Natural killer cell (primary cell): ENCODE measurements at places on chromosomes 1 and 21.
A peak's percentile ranks its signal among the peaks of the same experiment; 100 is the strongest.

DNA sequence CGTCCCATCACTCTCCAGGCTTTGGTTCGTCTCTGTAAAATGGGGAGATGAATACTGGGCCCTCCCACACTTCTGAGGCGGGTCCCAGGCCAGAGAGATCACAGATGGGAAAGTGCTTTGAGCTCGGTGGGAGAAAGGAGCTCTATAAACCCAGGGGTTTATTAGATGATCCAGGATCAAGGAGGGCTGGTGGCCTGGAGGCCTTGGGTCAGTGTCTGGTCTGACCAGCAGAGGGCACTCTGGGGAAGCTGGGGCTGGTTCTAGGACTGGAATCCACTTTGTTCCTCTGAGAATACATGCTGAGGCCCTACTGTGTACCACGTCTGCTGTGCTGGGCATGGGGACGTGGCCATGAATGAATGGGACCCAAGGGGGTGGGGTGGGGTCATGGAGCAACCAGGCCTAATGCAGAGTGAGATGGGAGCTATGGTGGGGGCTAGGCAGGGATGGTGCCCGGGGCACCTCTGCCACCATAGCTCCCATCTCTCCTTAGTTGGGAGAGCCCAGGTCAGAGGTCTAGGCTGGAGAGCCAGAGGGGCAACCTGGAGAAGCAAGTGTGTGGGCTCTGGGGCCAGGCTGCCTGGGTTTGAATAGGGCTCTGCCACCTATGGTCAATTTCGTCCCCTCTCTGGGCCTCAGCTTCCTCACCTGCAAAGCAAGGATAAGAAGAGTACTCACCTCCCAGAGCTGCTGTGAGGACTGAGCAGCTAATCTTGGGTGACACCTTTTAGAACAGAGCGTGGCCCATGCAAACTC is 9.0 kb upstream of the FAM131C start:
- no peaks in the 10 kb centered on the region for H3K27me3 ChIP-seq
- DNase-seq = peak; percentile 76
- peaks cover 20% of the 10 kb centered on the region for H3K4me1 ChIP-seq
- H3K36me3 ChIP-seq = no peaks in the 10 kb centered on the region

- DNase-seq = no peak
- H3K4me3 ChIP-seq = no peak overlapping the region
- no peaks in the 10 kb centered on the region for H3K36me3 ChIP-seq
- no peaks in the 10 kb centered on the region for H3K27me3 ChIP-seq
- H3K4me1 ChIP-seq = no peaks in the 10 kb centered on the region
- H3K27ac ChIP-seq = no peak overlapping the region
These were observed 199.0 kb upstream of the DPYD start for GRCh38 chr1:98119796-98120195.

DNA sequence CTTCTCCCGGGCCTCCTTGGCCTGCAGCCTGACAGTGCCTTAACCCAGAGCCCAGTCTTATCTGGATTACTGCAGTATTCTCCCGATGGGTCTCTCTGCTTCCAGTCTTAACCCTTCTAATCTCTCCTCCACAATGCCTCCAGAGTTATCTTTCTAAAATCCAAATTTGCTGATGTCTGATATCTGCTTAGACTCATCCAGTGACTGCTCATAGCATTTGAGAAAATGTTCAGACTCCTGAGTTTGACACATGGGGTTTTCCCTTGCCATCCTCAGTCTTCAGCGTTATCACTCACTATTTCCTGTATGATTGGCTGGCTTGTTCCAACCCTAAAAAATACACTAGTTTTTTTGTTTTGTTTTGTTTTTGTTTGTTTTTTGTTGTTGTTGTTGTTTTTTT is 102.0 kb downstream of the FMN2 start:
- H3K36me3 ChIP-seq = no peaks in the 10 kb centered on the region
- no peak overlapping the region for H3K27ac ChIP-seq
- H3K4me1 ChIP-seq = no peaks in the 10 kb centered on the region
- H3K4me3 ChIP-seq = no peak overlapping the region
- no peak for DNase-seq

DNA sequence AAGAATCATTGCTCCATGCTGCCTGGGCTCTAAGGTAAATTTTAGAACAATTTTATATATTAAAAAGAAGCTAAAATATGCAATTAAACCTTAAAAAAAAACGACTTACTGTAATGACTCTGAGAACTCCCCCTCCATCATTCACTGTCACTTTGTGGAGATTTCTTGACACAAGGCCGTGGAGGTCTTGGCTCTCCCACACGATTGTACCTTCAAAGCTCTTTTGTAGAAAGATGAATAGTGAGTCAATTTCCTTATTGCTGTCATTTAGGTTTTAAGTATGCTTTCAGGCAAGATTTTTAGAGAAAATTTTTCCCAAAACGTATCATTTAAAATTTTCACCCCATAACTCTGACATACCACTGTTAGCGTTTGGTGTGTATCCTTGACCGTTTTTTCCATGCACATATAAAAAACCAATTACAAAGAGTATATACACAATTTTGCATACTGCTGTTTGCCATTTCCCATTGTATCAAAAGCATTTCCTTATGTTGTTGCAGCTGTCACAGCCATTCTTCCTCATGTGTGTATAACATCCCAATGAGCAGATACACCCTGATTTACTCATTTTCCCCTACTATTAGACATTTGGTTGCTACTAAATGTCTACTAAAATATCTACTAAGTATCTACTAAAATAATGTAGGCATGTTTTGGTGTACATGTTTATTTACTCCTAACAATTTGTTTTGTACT is 33.4 kb downstream of the B3GALNT2 start:
- no peaks in the 10 kb centered on the region for H3K4me1 ChIP-seq
- H3K36me3 ChIP-seq = no peaks in the 10 kb centered on the region
- H3K27me3 ChIP-seq = no peaks in the 10 kb centered on the region
- H3K4me3 ChIP-seq = no peak overlapping the region
- H3K27ac ChIP-seq = no peak overlapping the region

- no peak overlapping the region for H3K27ac ChIP-seq
- DNase-seq = no peak
- no peak overlapping the region for H3K4me3 ChIP-seq
- H3K4me1 ChIP-seq = no peaks in the 10 kb centered on the region
- no peaks in the 10 kb centered on the region for H3K36me3 ChIP-seq
These were observed 103.5 kb upstream of the CD55 start for GRCh38 chr1:207217778-207218511.

GRCh38 chr1:170166518-170167180 is 20.9 kb downstream of the NTMT2 start:
- H3K27ac ChIP-seq = no peak overlapping the region
- no peaks in the 10 kb centered on the region for H3K36me3 ChIP-seq
- H3K4me1 ChIP-seq = no peaks in the 10 kb centered on the region
- no peak overlapping the region for H3K4me3 ChIP-seq
- H3K27me3 ChIP-seq = no peaks in the 10 kb centered on the region
